ENCODE measurements at places on chromosomes 16 and 17.
A peak's percentile ranks its signal among the peaks of the same experiment; 100 is the strongest.

DNA sequence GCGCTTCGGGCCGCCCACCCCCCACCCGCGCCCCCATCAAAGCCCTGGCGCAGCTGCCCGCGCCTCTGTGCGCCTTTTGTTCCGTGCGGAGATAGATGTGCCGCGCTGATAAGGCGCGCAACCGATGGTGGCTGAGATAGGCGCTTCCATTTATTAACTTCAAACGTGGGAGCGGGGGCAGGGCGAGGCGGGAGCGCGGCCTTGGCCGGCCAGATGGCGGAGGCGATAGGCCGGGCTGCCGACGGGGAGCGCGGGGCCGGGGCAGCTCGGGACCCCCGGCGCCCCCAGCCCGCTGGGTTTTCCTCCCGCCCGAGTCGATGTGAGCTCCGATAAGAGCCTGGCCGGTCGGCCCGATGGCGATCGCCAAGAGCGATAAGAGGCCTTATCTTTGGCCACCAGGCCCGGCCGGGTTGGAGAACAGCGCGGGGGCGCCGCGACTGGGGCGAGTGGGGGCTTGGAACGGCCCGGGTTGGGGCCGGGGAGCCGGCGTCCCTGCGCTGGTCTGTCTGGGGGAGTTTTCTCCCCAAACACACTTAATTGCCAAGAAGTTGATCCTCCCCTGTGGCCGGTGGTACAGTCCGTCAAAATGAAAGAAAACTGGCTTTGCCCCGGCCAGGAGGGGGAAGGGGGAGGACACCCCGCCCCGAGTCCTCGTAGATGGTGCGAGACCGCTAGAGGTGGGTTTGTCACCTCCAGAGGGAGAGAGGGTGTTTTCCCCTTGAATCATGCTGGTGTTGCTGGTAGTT, 2.7 kb downstream of the ZFPM1 start:
- DNase-seq = no peak

DNA sequence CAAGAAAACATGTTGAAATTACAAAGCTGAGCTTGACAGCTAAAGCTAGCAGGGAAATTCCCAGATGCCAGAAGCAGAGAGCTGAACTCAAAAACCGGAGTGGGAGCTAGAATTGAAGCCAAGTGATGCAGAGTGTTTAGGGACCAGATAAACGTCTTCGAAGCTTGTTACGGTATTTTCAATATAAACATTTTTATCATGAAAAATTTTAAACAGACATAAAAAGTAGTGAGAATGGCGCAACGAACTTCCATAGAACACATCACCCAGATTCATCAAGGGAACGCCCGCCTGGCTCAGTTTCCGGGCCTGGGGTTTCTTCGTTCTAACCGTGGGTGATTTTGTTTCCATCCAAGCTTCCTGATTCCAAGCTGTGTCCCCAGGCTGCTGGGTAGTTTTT, 18.1 kb downstream of the SPNS2 start:
- no peak for DNase-seq

- peak; percentile 71 for DNase-seq
Measured at GRCh38 chr16:85615852-85616606, 2.9 kb downstream of the GSE1 start.

GRCh38 chr17:27244011-27244410, 49.9 kb upstream of the WSB1 start:
- no peak for DNase-seq

GRCh38 chr16:50502616-50503011, 45.6 kb upstream of the NKD1 start:
- no peak for DNase-seq

DNA sequence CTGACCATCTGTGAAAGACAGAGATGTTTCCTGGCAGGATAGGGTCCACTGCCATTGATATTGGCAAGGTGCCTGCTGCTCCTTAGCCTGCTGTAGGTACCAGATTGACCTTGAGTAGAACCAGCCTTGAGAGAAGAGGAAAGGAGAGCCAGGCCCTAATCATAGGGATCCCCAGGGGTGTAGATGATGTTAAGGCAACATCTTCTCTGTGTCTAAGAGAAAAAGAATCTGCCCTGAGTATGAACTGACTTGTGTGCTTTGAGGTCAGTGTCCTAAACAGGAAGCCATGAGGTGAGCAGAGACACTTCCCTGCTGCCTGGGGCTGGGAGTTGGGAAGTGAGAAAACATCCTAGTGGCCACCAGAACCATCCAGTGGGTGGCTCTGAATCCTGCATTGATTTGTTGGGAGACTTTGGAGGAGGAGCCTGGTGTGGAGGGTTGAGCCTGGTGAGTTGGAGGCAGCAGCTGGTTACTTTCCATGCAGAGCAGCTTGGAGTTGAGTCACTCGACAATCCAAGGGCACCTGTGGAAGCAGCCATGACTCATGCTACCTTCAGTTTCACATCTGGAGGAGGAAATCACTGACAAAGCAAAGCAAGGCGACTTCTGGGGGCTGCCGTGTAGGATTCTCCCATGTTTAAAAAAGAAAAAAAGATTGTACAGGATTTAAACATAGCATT, 47.8 kb downstream of the BMERB1 start:
- peak; percentile 19 for DNase-seq

GRCh38 chr16:4556112-4556511, at the start of gene C16orf96:
Gene C16orf96, plus strand, starts transcription at chr16:4556340. Its CDS starts 150 bp downstream, at chr16:4556490.
- no peak for DNase-seq

- DNase-seq = no peak
Measured at GRCh38 chr17:80212962-80213642, 7.0 kb downstream of the SGSH start.

- no peak for DNase-seq
Measured at GRCh38 chr17:40623419-40624210, 24.0 kb downstream of the SMARCE1 start.

- no peak for DNase-seq
Measured at GRCh38 chr17:17091856-17092756, 49.8 kb downstream of the MPRIP start.

DNA sequence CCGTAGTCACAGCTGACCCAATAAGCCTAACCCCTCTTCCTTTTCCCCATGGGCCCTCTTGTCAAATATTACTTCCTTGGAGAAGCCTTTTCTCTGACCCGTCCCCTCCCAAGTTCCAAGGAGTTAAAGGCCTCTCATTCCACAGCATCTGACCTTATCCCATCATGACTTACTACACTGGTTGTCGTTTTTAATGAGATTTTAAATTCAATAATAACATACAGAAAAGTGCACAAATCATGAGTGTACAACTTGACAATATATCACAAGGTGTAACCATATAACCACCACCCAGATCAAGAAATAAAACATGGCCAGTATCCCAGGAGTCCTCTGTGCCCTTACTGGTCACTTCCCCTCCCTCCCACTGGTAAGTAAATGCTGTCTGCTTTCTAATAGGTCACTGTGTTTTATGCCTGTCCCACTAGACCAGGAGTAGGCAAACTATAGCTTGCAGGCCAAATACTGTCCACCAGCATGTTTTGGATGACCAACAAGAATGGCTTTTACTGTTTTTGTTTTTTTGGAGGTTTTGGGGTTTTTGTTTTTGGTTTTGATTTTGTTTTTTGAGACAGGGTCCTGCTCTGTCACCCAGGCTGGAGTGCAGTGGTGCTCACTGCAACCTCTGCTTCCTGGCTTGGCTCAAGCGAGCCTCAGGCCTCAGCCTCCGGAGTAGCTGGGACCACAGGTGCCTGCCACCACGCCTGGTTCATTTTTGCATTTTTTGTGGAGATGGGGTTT, 1.2 kb upstream of the FDXR start:
- no peak for DNase-seq

DNA sequence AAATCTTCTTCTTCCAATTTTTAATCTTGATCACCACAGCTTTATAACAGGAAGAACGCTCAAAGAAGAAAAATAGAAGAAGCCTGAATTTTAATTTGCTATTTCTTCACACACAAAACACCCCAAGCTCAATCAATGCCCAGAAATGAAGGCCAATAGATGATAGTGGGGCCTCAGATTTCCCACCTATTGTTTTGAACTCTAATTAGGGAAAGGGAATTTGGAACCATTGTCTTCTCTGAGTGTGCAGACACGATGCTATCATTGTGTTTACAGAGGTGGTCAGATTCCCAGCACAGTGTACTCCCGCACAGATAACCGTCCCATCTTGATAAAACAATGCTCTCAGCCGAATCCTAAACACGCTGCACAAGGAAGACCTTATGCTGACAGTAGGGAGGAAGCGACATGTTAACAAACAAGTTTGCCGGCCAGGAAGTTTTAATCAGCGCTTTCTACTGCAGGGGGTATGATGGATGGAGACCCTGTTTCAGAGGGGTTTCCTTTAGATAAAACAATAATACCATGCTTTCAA, 684.7 kb downstream of the MAF start:
- no peak for DNase-seq

DNA sequence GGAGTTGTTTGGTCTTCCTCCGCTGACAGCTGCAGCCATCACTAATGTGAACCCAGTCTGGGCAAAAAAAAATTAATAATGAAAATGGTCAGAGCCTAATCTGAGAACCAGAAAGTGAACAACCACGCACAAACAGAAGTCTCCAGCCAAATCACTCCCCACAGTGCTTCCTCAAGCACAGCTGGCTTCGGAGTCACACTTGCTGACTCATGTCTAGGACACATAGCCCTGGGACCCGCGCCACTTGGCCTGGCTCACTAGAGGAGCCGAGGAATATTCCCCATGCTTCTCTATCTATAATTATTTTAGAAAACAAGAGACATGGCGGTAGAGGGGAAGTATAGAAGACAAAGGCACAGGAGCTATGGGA, 109.1 kb downstream of the ZFHX3 start:
- DNase-seq = peak; percentile 92

- no peak for DNase-seq
Measured at GRCh38 chr16:67105246-67105645, 4.5 kb upstream of the PHAF1 start.

DNA sequence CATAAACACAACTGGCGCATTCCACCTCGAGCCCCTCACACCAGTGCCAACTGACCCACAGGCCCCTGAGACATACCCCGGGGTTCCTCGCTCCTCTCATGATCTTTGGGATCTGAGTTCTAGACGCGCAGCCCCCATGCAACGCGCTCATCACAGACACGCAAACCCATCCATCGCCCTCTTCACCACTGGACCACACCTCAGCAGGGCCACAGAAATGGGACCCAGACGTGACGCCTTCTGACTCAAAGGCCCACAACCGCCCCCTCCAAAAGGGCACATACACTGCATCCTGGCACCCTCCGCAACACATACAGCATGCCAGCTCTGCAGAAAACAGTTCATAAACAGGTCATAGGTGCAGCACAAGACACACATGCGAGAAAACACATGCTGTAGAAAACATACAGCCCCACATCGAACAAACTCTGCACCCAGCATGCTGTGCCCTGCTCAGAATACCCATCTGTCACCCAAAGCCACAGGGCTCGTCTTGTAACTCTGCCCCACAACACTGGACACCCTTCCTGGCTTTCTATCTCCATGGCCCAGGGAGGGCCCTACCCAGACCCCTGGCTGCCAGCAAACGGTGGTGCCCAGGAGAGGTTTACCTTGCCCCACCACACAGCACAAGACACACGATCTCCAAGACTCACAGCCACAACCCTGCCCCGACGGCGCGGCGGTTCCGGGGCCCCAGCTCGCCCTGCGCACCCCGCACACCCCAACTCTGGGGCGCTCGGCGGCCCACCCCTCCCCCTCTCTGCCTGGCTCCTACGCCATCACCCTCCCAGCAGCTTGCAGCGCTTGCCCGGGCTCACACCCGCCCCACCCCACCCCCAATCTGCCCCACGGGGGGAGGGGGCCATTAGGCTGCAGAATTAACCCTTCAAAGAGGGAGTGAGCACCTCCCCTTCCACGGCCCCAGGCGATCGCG, 887 bp downstream of the ZBTB4 start:
- peak; percentile 61 for DNase-seq

DNA sequence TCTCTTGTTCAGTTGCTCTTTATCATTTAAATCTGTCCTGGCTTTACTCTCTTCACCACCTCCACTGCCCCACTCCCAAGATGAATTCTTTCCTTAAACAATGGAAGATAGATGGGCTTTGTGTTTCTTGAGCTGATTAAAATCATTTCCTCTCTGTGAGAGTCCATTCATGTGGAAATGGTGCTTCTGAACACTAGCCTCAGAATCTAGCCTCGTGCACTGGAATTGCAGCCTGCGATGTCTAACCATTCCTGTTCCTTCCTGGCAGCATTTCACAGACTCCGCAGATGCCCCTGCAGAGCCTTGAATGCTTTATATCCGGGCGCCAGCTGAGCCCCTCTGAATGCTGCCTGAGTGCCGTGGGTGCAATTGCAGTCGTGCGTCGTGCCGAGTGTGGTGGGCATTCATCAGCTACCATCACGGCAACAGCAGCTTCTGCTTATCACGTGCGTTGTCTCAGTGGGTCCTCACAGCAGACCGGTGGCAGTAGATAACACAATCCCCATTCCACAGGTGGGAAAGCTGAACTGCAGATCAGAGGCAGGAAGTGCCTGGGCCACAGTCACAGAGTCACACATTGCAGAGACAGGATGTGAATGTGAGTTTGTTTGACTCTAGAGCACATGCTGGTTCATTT, 172.8 kb upstream of the WSCD1 start:
- DNase-seq = no peak

- no peak for DNase-seq
Measured at GRCh38 chr17:5238333-5238732, 3.7 kb upstream of the SCIMP start.

DNA sequence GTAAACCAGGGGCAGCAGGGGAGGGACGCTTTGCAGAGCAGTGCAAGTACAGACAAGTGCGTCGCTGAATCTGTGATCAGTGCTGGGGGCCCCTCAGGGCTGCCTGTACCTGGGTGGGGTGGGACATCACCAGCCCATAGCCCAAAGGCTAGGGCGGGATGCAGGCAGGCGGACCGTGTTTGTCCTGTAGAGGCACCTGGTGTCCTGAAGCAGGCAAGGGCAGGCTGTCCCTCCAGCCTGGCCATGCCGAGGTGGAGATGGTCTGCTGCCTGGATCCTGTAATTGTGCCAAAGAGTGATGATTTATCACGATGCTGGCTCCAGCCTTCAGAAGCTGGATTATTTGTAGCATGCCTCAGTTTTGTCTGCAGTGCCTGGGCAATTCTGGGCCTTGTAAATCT, 137.9 kb upstream of the GSE1 start:
- DNase-seq = no peak

GRCh38 chr17:33460781-33461450, 167.8 kb upstream of the ASIC2 start:
- no peak for DNase-seq
